Bone marrow (tissue), 2 donors: ENCODE measurements at places on chromosomes 5 and 9.
A peak's percentile ranks its signal among the peaks of the same experiment; 100 is the strongest.

DNA sequence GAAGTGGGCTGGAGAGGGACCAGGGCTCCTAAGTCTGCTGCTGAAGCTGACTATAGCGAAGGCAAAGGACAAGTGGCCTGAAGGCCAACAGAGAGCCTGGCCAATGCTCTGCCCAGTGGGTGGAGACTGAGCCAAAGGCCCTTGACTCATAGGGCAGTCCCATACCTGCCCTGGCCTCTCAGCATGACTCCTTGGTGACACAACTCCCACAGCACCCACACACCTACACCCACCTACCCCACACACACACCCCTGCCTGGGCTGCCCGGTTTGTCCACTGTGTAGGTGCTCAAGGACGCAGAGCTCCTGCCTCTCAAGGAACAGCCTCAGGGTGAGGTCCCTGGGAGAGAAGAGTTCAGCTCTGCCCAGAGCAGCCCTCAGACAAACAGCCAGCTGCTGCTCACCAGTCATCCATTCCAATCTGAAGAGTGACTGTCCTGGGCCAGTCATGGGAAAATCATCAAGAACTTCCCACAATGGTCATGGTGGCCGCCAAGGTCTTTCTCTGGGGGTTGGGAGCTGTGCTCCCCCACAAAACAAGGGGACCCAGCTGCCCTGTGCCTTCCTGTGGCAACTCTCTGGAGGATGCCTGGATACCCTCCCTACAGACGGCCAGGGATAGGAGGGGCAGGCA is 5.0 kb downstream of the TNIP1 start:
- DNase-seq = no peak

DNA sequence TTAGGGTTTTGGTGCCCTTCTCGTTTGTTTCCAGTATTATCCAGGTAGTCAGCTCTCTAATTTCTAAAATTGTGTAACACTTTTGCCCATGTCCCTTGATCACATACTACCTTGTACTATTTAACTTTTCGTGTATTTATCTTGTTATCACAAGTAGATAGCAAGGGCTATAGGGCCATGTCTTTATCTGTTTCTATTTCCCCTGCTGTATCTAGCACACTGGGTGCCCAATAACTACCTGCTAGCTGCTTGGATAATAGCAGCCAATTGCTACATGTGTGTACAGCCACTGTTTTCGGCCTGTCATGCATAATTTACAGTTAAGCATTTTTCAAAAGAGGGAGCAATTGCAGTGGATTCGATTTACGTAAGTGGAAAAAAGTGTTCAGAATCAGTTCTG is 64.8 kb upstream of the TNFAIP8 start:
- DNase-seq = no peak

- DNase-seq = no peak
Measured at GRCh38 chr5:77367741-77368140, 124.4 kb downstream of the WDR41 start.

DNA sequence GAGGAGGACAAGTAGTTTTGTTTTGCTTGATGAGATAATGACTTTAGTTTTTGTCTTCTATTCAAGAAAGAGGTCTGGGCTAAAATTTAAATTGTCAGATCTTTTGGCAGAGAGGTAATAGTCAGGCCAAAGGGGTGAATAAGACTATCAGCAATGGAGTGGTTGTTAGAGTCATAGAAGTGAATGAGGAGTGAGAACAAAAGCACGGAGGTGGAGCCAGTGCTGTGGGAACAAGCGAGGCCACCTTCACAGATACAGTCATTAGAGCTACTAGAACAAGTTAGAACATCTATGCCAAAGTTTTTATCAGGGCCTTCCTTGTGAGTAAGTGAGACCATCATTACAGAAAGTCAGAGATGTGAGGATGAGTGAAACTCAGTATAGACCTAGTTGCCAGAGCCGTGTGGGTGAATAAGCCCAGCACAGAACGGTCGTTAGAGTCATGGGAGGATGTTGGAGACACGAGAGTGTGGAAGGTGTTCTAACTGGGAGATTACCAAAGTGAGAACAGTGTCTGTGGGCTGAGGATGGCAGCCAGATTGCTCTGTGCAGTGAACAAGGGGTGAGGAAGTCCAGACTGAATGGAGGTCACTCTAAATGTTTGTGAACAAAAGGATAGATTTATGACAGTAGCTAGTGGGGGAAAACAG is 135.1 kb downstream of the RPS23 start:
- no peak for DNase-seq

DNA sequence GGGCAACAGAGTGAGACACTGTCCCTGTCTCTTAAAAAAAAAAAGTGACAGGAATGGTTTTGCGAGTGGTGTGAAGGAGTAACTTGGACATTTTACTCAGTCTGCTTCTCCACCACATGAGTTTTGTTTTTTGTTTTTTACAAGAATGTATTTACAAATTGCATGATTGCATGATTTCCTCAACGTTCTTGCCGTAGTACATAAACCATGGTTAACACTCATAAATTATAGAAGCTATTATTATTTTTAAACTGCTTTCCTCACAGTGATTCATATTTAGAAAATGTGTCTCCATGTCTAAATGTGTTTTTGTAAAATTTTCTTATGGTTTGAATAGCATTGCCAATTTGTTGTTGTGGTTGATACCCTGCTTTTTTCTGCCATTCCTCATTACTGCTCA is 220.0 kb downstream of the GOLPH3 start:
- no peak for DNase-seq

- DNase-seq = no peak
Measured at GRCh38 chr5:172644266-172644665, 3.2 kb downstream of the NEURL1B start.

GRCh38 chr5:166262395-166262794 is 2029.0 kb upstream of the WWC1 start:
- no peak for DNase-seq

DNA sequence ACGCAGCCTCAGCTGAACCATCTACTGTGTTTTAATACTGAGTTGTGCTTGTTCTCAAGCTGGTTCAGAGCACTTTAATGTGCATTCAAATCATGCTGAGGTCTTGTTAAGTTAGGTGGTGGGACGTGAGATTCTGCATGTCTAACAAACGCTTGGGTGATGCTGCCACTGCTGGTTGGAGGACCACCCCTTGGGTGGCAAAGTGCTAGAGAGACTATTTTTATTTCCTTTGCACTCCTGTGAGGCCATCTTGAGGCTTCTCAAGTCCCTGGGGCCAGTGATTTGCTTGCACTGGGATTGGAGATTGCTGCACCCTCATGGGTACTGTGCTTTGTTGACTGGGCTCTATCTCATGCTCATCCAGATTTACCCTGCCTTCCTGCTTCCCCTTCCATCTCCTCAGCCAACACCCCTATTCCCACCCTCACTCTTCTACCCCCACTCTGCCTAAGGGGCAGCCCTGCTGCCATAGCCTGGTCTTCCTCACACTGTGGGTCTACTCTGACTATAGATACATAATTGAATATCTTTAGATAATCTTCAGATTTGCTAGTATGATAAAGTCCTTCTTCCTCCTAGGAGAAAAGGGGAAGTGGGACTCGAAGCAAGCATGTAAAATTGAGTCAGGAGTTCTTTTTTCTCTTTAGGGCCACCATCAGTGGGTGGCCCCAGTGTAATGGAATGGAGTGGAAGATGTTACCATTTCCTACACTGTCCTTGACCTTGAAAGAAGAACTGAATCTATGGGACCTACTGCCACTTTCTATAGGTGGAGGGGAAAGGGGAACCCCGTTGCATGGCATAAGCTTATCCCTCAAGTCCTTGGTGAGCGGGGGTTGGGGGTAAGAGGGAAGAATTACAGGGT is 45.1 kb upstream of the SUB1 start:
- DNase-seq = peak; percentile 20

- DNase-seq = no peak
Measured at GRCh38 chr5:34673463-34674125, 17.5 kb downstream of the RAI14 start.

GRCh38 chr5:163165277-163165676 is 272.1 kb upstream of the CCNG1 start:
- no peak for DNase-seq

DNA sequence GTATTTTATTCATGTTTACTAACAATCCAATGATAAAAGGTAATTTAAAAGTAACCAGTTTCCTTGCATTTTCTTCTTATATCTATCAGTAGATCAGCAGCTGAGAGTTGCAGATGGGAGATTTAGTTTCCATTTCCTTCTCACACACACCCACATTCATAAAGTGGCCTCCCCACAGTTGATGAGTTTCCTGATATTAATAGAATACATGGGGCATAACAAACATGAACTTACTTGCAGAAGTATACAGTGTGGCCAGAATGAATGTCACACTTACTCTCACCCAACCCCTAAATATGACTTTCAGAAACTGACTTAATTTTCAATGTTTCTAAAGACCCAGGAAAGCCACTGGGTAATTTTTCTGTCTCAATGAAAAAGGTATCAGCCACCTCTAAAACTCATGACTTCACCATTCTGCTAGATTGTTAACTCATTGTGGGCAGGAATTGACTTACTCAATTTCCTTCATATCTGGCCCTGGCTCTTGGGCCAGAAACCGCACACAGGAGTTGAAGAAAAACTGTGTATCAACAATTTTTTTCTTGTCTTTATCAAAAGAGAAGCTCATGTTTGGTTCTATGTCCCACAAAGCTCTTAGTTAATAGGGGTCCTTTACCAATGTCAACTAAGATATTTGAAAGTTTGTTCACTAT is 63.5 kb upstream of the OSMR start:
- no peak for DNase-seq

DNA sequence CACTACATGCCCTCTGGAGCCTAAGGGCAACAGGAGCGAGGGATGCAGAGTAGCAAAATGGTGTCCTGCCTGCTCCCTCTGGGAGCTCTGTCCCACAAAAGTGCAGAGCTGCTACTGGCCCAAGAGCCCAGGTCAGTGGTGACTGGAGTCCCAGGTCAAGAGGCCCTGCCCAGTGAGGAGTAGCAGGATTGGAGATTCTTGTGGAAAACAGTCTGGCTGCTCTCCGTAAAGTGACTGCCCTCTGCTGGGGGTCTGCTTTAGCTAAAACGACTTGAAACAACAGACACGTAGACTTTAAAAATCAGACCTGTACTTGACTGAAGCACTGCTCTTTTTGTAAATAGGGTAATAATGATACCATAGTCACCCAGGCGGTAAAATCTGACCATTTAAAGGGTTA is 917.0 kb downstream of the MAT2B start:
- DNase-seq = no peak

GRCh38 chr5:179767496-179768100 is 26.2 kb upstream of the LTC4S start:
- DNase-seq = no peak

DNA sequence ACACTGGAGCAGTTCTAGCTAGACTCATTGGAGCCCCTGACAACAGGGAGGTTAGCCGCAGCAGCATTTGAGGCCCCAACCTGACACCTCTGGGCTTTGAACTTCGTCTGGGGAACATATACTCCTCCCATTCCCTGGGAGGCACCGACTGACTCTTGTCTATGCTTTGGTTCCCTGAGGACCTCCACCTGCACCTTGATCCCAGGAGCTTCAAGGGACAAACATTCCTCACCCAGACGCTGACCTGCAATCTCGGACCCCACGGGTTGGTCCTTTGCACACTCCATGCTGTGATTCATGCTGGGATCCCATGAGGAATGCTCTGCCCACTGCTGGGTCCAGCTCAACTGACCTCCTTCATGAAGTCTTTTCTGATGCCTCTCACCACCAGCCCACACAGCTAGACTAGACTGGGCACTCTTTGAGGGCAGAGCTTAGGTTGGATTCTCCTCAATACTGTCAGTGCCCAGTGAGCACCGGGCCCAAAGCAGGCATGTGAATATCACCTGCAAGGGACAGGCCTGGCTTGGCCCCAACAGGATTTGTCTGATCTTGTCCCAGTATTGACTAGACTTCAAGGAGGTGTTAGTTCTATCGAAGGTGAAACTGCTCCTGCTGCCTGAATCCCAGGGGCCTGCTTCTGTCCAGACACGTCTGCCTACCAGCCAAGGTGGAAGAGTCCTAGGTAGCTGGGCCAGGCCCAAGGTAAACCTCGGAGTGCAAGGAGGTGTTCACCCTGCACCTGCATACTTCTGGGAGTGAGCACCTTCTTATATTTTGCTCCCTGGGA is 51.8 kb upstream of the ZBTB43 start:
- no peak for DNase-seq

GRCh38 chr5:180121826-180122413 is 50.4 kb upstream of the RNF130 start:
- no peak for DNase-seq

GRCh38 chr5:165574100-165574499 is 2068.7 kb downstream of the MAT2B start:
- DNase-seq = no peak

DNA sequence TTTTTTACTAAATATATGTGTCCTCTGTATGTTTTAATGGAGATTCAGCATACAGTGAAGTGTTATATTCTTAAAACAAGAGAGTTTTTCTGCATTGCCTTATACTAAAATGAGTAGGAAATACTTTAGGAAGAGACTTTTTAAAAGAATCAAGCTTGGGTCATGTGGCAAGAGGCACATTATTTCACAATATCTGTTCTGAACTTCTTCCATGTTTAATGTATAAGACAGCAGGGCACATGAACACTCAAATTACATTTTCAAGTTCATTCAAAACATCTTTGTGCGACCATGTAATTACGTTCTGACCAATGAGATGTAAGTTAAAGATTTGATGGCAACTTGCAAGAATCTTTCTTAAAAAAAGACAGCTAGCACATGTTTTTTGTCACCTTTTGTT is 1055.9 kb downstream of the NR2F1-AS1 start:
- no peak for DNase-seq

DNA sequence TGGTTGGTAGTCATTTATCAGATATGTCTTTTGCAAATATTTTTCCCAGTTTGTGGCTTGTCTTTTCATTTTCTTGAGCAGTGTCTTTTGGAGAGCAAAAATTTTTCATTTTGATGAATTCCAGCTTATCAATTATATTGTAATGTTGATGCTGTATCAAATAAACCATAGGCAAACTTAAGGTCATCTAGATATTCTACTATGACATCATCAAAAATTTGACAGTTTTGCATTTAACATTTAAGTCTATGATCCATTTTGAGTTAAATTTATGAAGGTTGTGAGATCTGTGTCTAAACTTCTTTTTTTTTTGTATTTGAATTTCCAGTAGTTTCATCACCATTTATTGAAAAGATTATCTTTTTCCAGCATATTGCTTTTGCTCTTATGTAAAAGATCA is 505.5 kb upstream of the COX7C start:
- no peak for DNase-seq

- DNase-seq = no peak
Measured at GRCh38 chr5:171310819-171311321, 1.8 kb downstream of the TLX3 start.

- no peak for DNase-seq
Measured at GRCh38 chr9:98801561-98801960, 5.2 kb upstream of the ANKS6 start.

- DNase-seq = no peak
Measured at GRCh38 chr5:74556006-74556405, 84.5 kb downstream of the ENC1 start.

- DNase-seq = no peak
Measured at GRCh38 chr5:95818181-95819147, 4.1 kb downstream of the GLRX start.

- no peak for DNase-seq
Measured at GRCh38 chr9:138114501-138115245, 237.1 kb downstream of the CACNA1B start.
